Activated CD4-positive, alpha-beta T cell treated with anti-CD3 and anti-CD28 coated beads, Interleukin-2, amount 50 U/mL, for 4 hours (primary cell): ENCODE measurements at places on chromosomes 2 and 18.

DNA sequence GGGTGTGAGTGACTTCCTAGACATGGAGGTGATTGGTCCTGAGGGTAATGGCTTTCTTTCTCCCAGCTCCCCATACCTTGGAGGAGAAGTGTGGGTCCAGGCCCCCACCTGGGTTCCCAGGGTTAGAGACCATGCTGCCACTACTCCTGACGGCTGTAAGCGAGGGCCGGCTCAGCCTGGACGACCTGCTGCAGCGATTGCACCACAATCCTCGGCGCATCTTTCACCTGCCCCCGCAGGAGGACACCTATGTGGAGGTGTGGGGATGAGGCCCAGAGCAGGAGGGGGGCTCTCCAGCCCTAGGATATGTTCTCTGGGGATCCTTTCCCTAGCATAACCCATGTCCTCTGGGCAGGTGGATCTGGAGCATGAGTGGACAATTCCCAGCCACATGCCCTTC lies 21.8 kb downstream of the CAD start:
- DNase-seq, result no peak

DNA sequence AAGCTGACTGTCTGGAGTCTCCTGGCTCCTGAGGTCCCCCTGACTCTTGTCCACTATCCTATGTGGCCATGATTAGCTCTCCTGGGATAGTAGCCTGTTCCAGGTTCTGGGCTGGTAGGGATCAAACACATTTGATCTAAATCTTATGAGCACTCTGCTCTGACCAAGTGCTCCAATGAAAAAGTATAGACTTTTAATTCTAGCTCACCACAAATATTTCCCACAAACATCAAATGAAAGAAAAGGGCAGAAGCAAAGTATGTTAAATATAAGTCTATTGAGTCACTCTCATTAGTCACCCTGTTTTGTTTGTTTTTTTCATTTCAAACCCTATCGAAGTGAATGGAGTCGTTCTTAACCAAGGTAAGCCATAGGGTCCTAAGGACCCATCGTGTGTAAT lies 39.7 kb upstream of the NEDD4L start:
- no peak for DNase-seq

- DNase-seq, result no peak
These were observed 94.8 kb upstream of the HNRNPA3 start for GRCh38 chr2:177117755-177118154.

DNA sequence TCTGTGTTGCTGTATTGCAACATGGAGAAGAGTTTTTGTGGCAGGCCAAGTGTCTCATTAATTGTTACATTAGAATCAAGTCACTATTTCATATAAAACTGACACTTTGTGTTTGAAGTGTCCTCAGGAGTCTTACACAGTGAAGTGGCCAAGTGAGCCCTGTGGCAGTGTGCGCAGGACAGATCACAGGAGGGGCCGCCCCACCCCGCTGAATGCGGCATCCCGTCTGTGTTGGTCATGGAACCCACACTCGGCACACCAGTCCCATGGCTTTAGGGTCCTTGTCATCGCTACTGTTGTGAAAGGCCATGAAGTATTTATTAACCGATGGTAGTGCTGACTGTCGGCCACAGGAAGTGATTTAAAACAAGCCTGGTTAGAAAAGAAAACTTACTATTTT lies 144.7 kb upstream of the NFATC1 start:
- DNase-seq, result no peak

DNA sequence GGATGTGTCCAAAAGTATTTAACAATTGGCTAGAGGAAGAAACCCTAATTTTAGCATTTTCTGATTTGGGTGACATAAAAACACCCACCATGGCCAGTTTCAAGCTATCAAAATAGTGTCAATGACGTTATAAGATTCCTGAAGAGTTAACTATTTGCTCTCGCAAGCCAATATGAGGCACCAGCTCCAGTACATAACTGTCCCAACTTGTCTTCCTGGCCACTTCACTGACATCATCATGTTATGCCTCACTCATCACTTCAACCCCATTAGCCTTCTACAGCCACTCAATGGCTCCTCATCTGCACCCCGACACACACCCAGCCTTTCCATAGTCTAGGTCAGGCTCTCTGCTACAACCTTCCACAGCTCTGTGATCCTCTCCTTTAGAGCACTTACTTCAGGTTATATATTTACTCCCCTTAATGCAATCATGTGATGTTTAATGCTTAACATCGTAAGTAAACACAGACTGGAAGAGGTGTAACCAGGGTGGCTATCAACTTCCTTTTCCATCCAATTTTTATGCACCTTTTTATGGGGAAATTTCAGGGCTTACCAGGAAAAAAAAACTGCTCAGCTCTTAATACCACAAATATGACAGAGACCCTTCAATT lies 158.7 kb downstream of the VWC2L start:
- no peak for DNase-seq

- DNase-seq, result no peak
These were observed 136.5 kb upstream of the RND3 start for GRCh38 chr2:150624001-150624401.

DNA sequence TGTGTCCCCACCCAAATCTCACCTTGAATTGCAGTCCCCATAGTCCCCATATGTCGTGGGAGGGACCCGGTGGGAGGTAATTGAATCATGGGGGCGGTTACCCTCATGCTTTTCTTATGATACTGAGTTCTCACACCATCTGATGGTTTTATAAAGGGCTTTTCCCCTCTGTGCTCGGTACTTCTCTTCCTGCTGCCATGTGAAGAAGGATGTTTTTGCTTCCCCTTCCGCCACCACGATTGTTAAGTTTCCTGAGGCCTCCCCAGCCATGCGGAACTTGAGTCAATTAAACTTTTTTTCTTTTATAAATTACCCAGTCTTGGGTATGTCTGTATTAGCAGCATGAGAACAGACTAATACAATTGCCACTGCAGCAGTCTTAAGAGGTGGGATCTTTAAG lies 134.9 kb downstream of the LTBP1 start:
- no peak for DNase-seq
